NCI-H187 treated with DMSO at 0.1 percent for 48 hours (cell line): ENCODE measurements at places on chromosomes 3 and 15.

- DNase-seq: no peak
Observed at GRCh38 chr3:128394033-128394432, 72.7 kb downstream of the DNAJB8 start.

- no peak for DNase-seq
Observed at GRCh38 chr3:153864793-153865192, 256.4 kb upstream of the ARHGEF26 start.

DNA sequence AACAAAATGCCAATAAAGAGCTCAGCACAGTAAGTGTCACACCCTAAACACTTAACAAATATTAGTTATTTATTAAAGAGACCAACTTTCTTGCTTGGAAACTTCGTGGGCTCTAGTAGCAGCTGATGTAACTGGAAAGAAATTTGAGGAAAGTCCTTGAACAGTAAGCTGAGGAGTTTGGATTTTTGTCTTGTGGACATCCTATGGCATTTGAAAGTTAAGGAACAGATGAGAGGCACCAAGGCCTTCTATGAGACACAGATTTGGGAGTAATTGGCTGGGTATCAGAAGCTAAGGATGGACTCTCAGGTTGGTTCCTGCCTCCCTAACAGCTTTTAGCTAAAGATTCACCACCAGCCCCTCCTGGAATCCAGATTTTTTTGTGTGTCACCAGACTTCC is 59.7 kb upstream of the FILIP1L start:
- DNase-seq: no peak

DNA sequence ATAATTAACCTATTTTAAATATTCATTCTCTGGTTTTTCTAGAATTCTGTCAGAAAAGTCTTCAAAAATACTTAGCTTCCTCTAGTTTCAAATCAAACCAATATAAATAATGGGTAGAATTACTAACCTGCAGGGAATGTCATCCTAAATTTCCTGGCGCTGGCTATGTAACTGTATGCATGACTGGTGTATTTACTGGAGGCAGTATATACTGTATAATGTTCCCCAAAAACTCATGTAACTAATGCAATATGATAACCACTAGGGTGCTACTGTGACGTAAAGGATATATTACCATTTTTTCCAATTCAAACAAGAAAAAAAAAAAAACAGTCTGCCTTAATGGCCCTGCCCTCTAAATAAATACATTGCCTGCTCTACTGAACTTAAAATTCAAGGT is 407.5 kb downstream of the MECOM start:
- DNase-seq: no peak

DNA sequence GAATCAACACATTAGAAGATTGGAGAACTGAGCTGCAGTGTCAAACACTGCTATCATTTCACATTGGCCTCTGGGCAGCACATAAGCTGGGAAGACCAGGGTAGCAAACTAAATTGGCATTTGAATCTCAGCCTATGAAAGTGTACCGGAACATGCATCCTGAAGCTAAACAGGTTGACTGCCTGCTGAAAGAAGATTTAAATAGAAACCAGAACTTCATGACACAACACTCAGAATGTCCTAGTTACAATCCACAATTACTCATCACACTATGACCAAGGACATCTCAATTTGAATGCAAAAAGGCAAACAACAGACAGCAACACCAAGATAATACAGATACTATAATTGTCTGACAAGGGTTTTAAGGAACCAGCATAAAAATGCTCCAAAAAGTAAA is 26.2 kb downstream of the TM2D3 start:
- no peak for DNase-seq

- DNase-seq: no peak
Observed at GRCh38 chr3:183548262-183548769, 7.2 kb downstream of the KLHL6 start.

DNA sequence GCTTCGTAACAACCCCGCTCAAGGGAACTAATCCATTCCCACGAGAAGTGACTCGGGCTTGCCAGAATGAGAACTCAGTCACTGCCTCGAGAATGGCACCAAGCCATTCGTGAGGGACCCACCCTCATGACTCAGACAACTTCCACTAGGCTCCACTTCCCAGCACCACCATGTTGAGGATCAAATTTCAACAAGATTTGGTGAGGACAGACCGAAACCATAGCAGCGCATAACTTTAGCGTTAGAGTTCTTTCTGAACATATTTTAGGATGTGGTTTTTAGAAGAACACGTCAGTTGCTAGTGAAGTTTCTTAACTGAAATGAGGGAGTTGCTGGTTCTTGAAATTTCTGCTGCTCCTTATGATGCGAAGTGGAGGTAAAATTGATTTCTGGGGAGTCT is 13.5 kb downstream of the PTPRG start:
- DNase-seq: no peak

- DNase-seq: no peak
Observed at GRCh38 chr3:73558727-73559075, 66.0 kb downstream of the PDZRN3 start.

DNA sequence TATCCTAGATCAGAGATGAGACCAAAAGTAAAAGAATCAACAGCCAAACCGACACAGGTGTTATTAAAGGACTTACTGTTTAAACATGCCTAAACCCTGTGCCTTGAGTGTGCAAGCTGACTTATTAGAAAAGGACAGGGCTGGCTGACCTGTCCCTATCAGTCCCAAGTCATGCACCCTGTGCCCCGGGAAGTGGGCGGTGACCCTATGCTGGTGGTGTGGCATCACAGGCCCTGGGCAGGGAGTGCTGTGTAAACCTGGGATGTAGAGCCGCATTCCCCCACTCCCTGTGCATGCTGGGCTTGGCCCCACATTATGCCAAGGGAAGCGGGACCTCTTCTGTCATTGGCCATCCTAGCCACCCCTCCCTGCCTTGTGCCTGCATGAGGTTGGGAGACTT is 10.6 kb downstream of the DNAJA4 start:
- DNase-seq: no peak

- no peak for DNase-seq
Observed at GRCh38 chr3:95289295-95289694, 1226.4 kb downstream of the NSUN3 start.

GRCh38 chr3:21564531-21564930 is 186.5 kb downstream of the ZNF385D start:
- no peak for DNase-seq

DNA sequence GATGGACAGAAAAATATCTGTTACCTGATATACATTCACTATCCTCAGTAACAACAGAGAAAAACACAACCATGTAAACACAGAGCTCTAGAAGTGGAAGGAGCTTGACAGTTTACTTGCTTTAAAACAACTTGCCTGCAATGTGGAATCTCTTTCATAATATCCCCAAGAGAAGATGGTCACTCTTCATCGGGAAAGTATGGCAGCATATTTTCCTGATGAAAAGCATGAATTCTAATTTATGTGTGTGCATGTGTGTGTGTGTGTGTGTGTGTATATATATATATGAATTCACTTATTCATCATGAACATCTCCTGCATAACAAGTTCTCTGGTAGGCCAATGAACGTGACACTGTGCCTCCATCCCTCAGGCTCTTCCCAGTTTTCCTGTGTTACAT is 81.2 kb downstream of the EFL1 start:
- DNase-seq: no peak

DNA sequence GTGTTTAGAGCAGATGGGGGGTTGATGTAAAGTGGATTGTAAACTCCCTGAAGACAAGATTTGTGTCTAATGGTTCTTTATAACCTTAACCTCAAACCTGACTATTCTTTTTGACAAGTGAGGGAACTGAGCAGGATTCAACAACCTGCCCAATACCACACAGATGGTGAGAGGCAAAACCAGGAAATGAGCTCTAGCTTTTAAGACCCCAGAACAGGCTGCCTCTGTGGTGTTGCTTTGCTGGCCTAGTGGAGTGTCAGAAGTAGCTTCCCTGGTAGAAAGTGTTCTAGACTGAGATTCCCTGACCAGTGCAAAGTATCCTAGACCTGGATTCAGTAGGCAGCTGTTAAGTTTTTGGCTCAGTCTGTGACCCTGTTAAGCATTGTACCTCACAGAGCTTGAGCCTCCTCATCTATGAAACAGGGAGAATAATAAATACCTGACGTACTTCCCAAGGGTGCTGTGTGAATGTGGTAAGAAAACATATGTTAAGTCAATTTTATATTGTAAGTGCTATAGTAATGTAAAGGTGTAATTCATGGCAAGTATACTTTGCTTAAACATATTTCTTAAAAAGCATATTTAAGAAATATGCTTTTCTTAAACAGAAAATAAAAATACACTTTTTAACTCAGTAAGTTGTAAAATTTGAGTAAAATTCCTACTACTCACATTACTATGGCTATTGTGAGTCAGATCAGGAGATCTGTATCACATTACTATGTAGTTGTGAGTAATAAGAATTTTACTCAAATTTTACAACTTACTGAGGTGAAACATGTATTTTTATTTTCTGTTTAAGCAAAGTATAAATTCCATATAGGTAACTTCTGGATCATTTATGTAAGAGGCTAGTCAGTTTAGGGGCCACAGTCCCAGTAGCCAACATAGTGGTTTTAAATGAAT is 8.8 kb downstream of the GPR87 start:
- no peak for DNase-seq

GRCh38 chr3:11522953-11523571 is 120.7 kb downstream of the VGLL4 start:
- no peak for DNase-seq

- DNase-seq: no peak
Observed at GRCh38 chr3:118369892-118370491, 664.7 kb downstream of the IGSF11 start.
